ENCODE measurements at places on chromosomes 2 and 18. TPM values are rescaled to one million over a fixed set of nuclear protein-coding genes. Genes with fewer than 3 reads are reported as not detected.

- DNase-seq = no peak
Measured at GRCh38 chr18:35705988-35706387, 124.4 kb downstream of the GALNT1 start.

BCL11A gene
- total RNA-seq = 0.79 TPM

PKDCC gene
- total RNA-seq = 307 TPM

GRCh38 chr2:181862583-181863281 lies 28.8 kb upstream of the ITPRID2 start:
- DNase-seq = no peak

- no peak for DNase-seq
Measured at GRCh38 chr2:143717053-143717452, 587.8 kb downstream of the ARHGAP15 start.

HTRA2 gene
- total RNA-seq = 45.6 TPM

FAM161A gene
- 3.9 TPM for total RNA-seq

- DNase-seq = no peak
Measured at GRCh38 chr2:217656316-217656715, 346.5 kb downstream of the TNS1 start.

- no peak for DNase-seq
Measured at GRCh38 chr2:10439185-10439879, 8.8 kb downstream of the ODC1 start.

- no peak for DNase-seq
Measured at GRCh38 chr2:191802180-191802579, 44.7 kb downstream of the CAVIN2 start.

GRCh38 chr2:12399240-12399639 lies 317.5 kb upstream of the TRIB2 start:
- DNase-seq = no peak

- no peak for DNase-seq
Measured at GRCh38 chr18:39380866-39381265, 1815.3 kb upstream of the CELF4 start.

GRCh38 chr2:123912171-123912570 lies 112.9 kb upstream of the CNTNAP5 start:
- DNase-seq = no peak

TDRD15 gene
- 0.84 TPM for total RNA-seq

GRCh38 chr2:10035633-10036032 lies 7.7 kb upstream of the KLF11 start:
- no peak for DNase-seq

DNA sequence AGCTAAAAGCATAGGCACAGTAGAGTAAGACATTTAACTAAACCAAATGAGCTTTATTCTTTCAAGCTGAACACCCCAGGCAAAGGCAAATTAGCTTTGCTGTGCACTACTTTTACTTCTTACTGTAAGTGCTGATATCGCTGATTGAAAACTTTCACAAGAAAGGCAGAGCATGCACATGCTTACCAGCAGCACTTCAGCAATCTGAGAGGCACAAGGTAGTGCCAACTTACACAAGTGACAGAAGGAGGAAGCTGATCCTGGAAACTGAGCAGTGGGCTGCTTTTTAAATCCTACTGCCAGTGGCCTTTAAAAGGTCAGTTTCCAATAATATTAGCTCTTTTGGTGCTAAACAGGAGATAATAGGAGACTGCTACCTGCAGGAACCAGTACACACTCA lies 43.9 kb downstream of the LANCL1 start:
- DNase-seq = no peak

GRCh38 chr2:207681431-207681830 lies 30.0 kb upstream of the CCNYL1 start:
- no peak for DNase-seq

GRCh38 chr2:110829413-110830146 lies 97.2 kb downstream of the ACOXL start:
- no peak for DNase-seq

PLB1 gene
- 14.3 TPM for total RNA-seq

NAT8 gene
- not detected for total RNA-seq

- no peak for DNase-seq
Measured at GRCh38 chr2:233116946-233117345, 56.8 kb downstream of the INPP5D start.

IL1R1 gene
- 260 TPM for total RNA-seq

PDCD1 gene
- 4.8 TPM for total RNA-seq

DNA sequence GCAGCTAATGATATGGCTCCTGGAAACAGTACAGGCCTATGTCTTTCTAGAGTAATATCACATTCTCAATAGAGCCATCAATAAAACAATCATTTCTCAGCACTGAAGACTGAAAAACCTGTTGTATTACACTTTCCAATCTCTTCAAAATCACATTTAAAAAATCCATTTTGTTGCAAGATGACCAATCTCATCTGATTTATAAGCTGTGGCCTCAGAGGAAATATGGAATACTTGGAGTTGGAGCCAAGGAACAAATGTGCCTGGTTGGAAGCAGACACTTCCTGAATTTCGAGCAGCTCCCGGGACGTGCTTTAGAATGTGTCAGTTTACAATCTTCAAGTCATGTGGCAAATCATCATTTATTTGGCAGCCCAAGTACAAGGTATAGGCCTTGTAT lies 114.5 kb downstream of the ADCYAP1 start:
- DNase-seq = no peak

DNA sequence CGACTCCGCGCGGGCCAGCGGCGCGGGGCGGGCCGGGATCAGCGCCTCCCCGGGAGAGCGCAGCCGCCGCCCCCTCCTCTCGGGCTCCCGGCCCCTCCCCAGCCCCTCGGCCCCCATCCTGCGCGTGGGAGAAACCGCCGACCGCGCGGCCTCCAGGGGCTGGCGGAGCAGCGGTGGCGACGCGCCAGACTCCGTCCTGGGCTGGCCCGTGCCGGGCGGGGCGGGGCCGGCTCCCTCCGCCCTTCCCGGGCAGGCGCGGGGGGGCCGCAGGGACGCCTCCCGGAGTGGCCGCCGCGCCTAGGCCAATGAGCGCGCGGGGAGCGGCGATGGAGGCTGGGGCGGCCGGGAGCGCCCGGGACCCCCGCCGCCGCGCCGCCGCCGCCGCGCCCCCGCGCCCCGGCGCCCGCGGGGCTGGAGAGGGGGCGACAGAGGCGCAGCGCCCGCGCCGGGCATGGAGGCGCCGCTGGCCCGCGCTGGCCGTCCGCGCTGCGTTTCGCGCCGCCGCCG lies 49.1 kb downstream of the KCNIP3 start:
- no peak for DNase-seq

GRCh38 chr2:8148260-8149006 lies 533.4 kb upstream of the ID2 start:
- DNase-seq = no peak

GRCh38 chr2:123953846-123954245 lies 71.2 kb upstream of the CNTNAP5 start:
- DNase-seq = no peak

DNA sequence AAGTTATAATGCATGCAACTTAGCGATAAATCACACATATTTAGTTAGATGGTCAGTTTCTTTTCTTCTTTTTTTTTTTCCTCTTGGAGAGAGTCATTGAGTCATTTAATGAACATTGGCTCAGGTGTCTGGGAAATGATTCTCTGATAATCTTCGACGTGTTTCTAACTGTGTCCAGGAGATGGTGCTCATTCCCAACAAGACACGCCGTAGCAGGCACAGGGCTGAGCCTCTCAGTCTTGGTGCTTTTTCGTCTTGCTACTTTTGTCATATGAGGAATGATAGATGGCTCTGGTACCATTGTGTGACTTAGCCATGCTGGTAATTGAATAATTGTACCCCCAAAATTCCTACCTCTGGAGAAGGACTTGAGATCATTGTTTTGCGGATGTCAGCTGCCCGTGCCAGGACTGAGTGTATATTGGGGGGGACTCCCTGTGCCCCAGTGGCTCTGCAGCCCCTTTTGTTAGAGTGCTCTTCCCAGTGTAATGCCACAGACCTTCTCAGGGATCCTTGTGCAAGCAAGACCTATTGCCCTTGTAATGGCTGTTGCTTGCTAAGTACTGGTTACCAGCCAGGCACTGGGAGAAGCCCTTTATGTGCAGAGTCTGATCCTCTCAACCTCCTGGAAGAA lies 107.6 kb upstream of the CYRIA start:
- DNase-seq = no peak

DNA sequence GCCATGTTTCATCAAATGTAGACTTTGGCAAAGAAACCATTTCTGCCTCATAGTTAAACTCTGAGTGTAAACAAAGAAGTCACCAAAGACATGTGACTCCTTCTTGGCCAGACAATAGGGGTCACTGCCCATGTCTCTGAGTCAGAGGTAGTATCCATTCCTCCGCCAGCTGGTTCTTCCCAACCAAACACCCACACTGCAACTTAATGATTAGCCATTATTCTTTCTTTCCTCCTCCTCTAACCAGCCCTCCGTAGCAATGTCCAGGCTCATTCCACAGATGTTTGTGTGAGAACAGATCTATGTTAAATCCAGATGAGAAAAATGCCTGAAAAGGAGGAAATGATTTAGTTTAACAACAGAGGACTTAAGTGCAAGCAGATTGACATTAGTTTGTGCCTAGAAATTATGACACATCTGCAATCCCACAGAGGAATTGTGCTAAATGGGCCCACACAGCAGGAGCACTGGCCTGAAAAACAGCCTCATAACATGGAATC lies 127.9 kb upstream of the SH3BP4 start:
- DNase-seq = no peak

PRKAG3 gene
- not detected for total RNA-seq

DNA sequence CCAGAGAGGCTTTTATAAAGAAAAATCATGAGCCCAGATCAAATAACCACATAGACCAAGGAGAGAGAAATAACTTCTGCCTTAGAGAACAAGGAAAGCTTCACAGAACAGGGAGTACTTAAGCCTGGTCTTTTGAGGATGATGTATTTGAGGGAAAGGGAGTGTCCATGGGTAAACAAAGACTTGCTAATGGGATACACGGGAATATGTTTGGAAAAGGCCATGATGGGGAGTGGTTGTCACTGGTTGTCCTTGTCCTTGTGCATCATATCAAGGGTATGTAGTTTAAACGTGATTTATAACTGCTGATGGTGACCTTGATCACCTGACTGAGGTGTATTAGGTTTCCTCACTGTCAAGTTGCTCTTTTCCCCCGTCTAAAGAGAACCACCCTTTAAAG lies 169.9 kb downstream of the FAM210A start:
- DNase-seq = no peak

- no peak for DNase-seq
Measured at GRCh38 chr2:101400048-101400447, 12.7 kb upstream of the CREG2 start.

- DNase-seq = no peak
Measured at GRCh38 chr2:171227066-171227782, 66.5 kb upstream of the TLK1 start.

GRCh38 chr2:63023444-63023843 lies 27.2 kb upstream of the OTX1 start:
- DNase-seq = no peak

GRCh38 chr2:33777786-33778185 lies 178.7 kb upstream of the FAM98A start:
- DNase-seq = no peak

- no peak for DNase-seq
Measured at GRCh38 chr2:68100189-68100588, 37.4 kb upstream of the C1D start.

- DNase-seq = no peak
Measured at GRCh38 chr18:11411048-11411447, 198.3 kb upstream of the SLC35G4 start.

DNA sequence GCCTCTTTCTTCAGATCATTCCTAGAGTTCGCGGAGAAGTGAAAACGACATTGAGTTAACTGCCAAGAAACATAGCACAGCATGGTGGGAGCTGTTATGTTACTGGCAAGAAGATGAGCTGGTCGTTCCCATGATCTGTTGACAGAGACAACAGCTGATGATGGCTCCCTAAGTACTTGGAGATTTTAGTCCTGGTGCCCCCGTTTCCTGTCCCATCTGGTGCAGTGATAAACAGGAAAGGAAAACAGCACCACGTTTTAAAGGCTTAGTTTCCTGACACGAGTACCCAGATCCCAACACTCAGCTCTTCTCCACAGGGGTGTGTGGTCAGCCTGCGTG lies 56.4 kb upstream of the KCNG2 start:
- no peak for DNase-seq

DNA sequence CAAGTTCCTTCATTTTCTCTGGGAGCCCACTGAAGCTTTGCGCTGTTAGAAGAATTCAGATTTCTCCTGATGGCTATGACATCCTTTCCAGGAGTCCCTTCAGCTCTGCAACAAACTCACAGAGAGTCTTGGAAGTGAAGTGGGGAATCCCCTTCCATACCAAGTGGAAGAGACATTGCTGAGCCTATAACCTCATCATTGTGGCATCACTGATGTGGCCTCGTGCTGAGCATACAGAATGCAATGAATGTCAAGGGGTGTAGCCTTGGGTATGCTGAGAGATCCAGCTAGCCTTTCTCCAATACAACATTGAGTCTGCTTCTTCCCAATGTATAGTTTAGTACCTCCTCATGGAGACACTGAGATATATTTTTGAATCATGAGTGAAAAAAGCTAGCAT lies 311.1 kb upstream of the RAB12 start:
- DNase-seq = no peak
